ENCODE measurements at places on chromosomes 13 and 19.

- DNase-seq, result no peak
These were observed 20.5 kb upstream of the C1QTNF9 start for GRCh38 chr13:24288870-24289269.

- peak; percentile 4 for DNase-seq
These were observed 11.2 kb upstream of the ARHGEF18 start for GRCh38 chr19:7337380-7338194.

- no peak for DNase-seq
These were observed 9.2 kb downstream of the JOSD2 start for GRCh38 chr19:50501568-50502475.

DNA sequence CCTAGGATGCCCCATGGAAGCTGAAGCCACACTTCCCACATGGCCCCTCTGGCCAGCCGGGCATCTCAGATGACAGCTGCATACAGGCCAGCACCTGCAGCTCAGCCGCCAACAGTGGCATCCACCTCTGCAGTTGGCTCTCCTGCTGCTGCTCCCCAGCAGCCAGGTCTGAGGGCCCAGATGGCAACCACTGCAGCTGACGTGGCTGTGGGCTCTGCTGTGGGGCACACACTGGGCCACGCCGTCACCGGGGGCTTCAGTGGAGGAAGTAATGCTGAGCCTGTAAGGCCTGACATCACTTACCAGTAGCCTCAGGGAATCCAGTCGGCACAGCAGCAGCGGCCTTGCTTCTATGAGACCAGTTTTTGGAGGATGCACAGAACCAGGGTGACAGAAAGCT is 45.3 kb upstream of the LSM14A start:
- no peak for DNase-seq

DNA sequence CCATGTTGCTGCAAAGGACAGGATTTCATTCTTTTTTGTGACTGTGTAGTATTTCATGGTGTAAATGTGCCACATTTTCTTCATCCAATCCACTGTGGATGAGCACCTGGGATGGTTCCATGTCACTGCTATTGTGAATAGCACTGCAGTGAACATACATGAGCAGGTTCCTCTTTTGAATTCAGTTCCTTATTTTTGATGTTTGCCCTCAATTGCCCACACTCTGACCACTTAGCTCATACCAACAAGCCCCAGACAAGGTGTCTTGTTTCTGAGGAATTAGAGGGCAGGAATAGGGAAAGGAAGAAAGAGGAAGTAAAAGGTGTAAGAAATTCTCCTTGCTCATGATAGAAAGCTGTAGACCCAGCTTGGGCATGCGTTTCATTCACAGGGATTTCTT is 244.2 kb upstream of the ZNF507 start:
- no peak for DNase-seq

DNA sequence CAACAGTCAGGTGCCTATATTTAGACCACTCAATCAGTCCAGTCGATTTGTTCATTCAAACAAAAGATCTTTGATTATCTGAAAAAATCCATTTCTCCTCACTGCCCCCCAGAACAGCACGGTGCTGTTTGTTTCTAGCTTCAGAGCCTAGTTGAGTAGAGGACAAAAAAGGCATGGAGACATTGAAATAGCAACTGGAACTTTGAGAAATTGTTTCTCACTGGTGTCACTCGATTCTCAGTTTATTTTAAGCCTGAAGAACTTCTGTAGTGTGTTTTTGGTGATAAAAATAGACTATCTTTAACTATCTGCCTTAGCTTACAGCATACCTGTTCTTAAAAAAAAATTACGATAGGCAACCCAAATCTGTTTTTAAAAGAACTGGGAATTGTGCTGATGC is 67.1 kb downstream of the ARHGAP35 start:
- no peak for DNase-seq

DNA sequence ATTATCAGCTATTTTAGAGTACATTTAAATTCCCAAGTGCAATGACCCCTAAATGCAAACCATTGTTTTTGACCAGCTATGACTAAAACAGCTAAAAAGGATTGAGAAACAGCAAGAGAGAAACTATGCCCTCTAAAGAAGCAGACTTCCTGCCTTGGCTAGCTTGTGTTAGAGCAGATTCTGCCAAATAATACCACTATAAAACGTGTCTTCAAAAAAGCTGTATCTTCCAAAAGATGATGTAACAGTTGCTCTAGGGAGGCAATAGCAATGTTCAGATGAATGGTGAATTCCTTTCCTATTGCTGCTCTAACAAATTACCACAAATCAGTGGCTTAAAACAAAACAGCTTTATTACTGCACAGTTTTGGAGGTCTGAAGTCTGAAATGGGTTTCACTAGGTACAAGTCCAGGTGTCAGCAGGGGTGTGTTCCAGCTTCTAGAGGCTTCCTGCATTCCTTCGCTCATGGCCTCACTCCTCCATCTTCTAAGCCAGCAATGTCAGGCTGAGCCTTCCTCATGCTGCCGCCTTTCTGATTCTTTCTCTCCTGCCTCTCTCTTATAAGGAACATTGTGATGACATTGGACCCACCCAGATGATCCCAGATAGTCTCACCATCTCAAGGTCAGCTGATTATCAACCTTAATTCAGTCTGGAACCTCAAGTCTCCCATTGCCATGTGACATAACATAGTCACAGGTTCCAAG is 84.5 kb downstream of the LRRC63 start:
- peak; percentile 61 for DNase-seq

GRCh38 chr19:58569191-58569942 is 3.8 kb downstream of the MZF1 start:
- no peak for DNase-seq

- no peak for DNase-seq
These were observed 43.8 kb upstream of the GRTP1 start for GRCh38 chr13:113407531-113408393.

- peak; percentile 69 for DNase-seq
These were observed 5.0 kb downstream of the PBX4 start for GRCh38 chr19:19613506-19613905.

- DNase-seq, result no peak
These were observed 9.3 kb downstream of the PLEKHF1 start for GRCh38 chr19:29674374-29675119.

DNA sequence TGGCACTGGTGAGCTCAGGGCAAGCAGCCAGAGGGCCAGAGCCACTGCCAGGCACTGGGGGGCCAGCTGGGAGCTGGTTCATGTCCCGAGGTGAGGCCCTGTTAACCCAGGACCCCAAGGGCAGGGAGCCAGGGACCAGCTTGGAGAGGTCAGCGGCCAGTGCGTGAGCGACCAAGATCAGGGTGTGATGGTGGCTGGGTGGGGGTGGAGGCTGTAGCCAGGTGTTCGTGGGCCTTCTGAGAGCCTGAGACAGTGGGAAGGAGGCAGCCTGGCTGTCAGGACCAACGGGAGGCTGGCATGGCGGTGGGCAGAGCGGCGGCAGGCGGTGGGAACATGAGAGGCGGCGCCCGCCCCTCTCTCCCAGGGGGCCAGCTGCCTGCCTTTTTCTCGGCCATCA is 8.1 kb upstream of the KPTN start:
- DNase-seq, result no peak

- no peak for DNase-seq
These were observed 82.7 kb downstream of the KDM4B start for GRCh38 chr19:5051619-5052018.

GRCh38 chr13:83796364-83796763 is 85.9 kb downstream of the SLITRK1 start:
- DNase-seq, result no peak

DNA sequence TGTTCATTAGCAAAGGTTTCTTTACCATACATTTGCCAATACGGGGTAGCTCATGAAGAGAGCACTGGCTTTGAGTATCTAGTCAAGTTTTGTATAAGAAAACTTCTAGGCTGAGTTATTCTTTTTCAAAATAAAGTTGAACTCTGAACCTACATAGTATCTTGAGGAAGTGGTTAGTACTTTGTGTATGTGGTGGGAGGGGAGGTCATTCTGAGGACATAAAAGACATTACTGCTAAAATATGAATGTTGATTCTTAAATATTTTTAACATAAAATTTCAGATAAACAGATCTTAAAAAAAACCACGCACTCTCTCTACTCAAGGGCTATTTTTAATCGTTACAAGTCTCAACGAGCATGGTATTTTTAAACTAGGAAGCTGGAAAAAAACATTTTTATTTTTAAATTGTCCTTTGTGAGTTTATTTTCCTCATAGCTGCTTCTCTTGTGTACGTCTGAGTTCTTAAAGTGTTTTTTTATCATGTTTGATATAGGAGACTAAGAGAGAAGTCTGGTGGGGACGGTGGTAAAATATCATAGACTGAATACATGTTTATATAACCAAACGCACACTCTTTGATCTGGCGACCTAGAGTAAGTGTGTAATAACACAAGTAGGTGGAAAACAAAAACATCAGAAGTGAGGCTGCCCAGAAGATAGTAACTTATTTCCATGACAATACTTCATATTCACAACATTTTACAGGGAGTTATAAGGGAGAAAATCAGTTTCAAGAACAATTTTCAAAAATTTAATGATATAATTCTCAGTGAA is 118.0 kb upstream of the POSTN start:
- DNase-seq, result peak; percentile 37

GRCh38 chr19:37078717-37079032 is 442 bp downstream of the ZNF420 start:
- no peak for DNase-seq

DNA sequence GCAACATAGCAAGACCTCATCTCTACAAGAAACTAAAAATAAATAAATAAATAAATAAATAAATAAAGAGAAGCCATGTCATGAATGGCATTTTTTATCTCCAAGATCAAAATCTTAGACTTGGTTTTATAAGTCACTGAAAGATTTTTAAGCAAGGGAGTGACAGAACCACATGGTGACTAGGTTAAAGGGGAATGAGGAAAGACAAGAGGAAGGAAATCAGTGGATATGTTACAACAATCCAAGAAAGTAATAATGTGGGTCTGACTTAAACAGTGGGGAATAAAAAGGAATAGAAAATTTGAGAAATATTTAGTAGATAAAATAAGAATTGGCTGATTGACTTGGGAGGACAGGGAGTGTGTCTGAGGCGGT is 18.8 kb upstream of the MED4 start:
- no peak for DNase-seq
